T-helper 2 cell treated with Interferon-gamma antibody and Interleukin-4, amounts not matched to agents 5 μg/mL and 100 μg/mL, for 36 hours (primary cell): ENCODE measurements at places on chromosomes 6 and 20.

GRCh38 chr20:22560817-22561216, 23.6 kb downstream of the FOXA2 start:
- no peak for DNase-seq

GRCh38 chr6:10418361-10418861, 3.5 kb upstream of the TFAP2A start:
- no peak for DNase-seq

- DNase-seq, result no peak
These were observed 36.1 kb upstream of the FAM210B start for GRCh38 chr20:56322681-56323080.

DNA sequence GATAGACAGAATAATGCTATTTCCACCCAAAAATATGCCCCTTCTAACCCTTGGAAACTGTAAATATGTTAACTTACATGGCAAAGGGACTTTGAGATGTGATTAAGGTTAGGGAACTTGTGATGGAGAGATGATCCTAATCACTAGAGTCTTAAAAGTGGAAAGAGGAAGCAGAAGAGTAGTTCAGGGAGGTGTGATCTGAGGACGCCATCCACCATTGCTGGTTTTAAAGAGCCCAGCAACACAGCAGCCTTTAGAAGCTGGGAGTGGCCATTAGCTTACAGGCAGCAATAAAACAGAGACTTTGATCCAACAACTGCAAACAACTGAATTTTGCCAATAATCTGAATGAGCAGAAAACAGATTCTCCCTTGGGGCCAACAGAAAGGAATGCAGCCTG, 30.6 kb downstream of the ZNF311 start:
- no peak for DNase-seq

- DNase-seq, result no peak
These were observed 19.3 kb upstream of the CHRNA4 start for GRCh38 chr20:63380346-63380870.

- DNase-seq, result no peak
These were observed 39.6 kb upstream of the PDE7B start for GRCh38 chr6:135811644-135812526.

GRCh38 chr20:59804347-59804746, 129.1 kb downstream of the SYCP2 start:
- no peak for DNase-seq

GRCh38 chr20:58790454-58790853, 60.2 kb downstream of the GNAS-AS1 start:
- DNase-seq, result no peak

DNA sequence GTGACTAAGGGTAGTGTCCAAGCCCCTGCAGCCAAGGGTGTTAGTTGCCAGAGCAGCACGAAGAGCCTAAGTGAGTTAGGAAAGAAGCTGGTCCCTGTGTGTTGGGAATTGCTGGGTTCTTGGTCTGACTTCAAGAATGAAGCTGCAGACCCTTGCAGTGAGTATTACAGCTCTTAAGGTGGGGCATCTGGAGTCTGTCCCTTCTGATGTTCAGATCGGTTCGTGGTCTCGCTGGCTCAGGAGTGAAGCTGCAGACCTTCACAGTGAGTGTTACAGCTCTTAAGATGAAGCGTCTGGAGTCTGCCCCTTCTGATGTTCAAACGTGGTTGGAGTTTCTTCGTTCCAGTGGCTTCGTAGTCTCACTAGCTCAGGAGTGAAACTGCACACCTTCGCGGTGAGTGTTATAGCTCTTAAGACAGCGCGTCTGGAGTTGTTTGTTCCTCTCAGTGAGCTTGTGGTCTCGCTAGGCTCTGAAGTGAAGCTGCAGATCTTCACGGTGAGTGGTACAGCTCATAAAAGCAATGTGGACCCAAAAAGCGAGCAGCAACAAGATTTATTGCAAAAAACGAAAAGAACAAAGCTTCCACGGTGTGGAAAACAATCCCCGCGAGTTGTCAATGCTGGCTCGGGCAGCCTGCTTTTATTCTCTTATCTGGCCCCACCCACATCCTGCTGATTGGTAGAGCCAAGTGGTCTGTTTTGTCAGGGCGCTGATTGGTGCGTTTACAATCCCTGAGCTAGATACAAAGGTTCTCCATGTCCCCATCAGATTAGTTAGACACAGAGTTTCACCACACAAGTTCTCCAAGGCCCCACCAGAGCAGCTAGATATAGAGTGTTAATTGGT, 31.8 kb downstream of the PXDC1 start:
- no peak for DNase-seq

GRCh38 chr6:7546896-7547295, 5.4 kb downstream of the DSP start:
- DNase-seq, result no peak

GRCh38 chr6:152954443-152954842, 28.4 kb downstream of the FBXO5 start:
- DNase-seq, result no peak

DNA sequence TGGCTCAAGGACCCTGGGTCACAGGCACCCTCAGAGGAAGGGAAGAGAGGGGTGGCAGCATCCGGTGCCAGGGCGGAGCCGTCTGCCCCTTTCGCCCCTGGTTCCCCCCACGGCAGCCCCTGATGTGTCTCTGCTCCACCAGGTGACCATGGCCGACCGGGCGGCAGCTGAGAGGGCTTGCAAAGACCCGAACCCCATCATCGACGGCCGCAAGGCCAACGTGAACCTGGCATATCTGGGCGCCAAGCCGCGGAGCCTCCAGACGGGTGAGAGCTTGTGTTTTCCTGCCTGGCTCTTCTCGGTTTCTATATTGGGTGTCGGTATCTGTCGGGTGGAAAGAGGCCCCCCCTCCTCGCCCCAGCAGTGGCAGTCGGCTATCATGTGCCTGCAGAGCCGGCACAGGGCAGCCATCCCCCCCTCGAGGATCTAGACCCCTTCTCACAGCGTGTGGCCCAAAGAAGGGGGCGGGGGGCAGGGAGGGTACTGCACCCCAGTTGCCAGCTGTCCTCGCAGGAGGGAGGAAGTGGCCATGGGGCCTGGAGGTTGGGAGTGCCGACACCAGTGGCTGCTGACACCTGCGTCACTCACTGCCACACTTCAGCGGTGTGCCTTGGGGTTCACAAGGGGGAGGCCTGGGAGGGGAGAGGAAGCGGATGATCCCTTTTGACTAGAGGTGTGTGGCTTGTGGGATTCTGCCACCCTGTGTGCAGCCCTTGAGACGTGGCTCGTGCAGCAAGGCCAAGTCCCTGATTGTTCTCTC, 1.5 kb downstream of the RBM38 start:
- peak; percentile 78 for DNase-seq

- no peak for DNase-seq
These were observed 33.5 kb upstream of the BMP6 start for GRCh38 chr6:7692453-7692784.

- DNase-seq, result no peak
These were observed 479.7 kb upstream of the MARCKS start for GRCh38 chr6:113377362-113377942.

- no peak for DNase-seq
These were observed 16.2 kb upstream of the FUCA2 start for GRCh38 chr6:143527677-143528076.

DNA sequence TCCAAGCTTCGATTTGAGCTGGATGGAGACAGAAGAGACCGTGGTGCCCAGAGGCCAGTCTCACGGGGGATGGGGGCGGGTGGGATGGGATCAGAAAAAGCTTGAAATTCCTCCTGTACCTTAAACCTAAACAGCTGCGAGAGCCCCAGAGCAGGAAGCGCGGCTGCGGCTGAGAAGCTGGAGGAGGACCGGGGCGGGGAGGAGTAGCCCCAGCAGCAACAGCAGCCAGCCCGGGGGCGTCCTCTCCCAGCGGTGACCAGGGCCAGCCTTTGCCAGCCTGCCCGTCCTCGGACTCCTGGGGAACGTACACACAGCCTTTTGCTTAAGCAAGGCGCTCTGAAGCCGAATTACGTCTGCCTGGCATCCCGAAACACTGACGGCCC, 17.4 kb upstream of the PRDM13 start:
- no peak for DNase-seq

DNA sequence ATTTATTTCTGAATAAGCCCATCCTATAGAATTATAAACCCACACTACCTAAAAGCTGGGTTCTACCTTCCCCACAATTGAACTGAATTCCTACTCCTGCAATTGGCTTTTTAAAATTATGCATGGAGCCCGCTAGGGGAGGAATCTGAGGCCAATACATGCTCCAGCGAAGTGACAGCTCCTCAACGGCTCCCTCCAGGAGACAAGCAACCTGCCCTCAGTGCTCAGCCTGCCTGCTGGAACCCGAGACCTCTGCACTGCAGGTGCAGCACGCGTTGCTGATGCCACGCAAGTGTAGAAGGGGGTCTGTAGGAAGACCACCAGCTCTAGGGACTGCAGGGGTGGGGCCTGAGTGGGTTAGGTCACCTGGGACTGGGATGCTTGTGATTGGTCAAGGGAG, 170.2 kb upstream of the CDYL start:
- DNase-seq, result no peak

DNA sequence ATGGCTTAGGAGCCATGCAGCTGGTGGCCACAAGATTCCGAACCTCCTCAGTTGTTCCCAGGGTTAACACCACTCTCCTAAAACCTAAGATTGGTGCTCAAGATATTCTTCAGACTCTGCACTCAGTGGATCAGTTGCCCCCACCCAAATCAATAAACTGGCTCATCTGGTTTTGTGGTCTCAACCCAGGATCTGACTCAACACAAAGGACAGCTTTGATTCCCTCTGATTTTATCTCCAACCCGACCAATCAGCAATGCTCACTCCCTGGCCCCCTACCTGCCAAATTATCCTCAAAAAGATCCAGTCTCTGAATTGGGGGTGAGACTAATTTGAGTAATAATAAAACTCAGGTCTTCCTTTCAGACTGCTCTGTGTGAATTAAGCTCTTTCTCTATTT, 137.5 kb downstream of the EYS start:
- no peak for DNase-seq

DNA sequence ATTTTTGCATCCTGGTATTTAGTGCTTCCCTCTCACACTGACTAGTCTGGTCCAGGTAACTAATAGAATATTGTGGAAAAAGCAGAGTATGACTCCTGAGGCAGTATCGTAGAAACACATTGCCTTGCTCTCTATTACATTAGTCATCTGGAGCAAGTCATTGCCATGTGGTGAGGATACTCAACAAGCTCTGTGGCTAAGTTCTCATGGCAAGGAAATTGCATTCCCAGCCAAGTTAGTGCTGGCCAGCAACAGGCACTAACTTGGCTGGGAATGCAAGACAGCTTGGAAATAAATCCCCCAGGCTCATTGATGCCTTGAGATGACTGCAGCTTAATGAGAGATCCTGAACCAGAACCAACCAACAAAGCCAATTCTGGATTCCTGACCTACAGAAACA, 39.7 kb upstream of the HTR1B start:
- no peak for DNase-seq

DNA sequence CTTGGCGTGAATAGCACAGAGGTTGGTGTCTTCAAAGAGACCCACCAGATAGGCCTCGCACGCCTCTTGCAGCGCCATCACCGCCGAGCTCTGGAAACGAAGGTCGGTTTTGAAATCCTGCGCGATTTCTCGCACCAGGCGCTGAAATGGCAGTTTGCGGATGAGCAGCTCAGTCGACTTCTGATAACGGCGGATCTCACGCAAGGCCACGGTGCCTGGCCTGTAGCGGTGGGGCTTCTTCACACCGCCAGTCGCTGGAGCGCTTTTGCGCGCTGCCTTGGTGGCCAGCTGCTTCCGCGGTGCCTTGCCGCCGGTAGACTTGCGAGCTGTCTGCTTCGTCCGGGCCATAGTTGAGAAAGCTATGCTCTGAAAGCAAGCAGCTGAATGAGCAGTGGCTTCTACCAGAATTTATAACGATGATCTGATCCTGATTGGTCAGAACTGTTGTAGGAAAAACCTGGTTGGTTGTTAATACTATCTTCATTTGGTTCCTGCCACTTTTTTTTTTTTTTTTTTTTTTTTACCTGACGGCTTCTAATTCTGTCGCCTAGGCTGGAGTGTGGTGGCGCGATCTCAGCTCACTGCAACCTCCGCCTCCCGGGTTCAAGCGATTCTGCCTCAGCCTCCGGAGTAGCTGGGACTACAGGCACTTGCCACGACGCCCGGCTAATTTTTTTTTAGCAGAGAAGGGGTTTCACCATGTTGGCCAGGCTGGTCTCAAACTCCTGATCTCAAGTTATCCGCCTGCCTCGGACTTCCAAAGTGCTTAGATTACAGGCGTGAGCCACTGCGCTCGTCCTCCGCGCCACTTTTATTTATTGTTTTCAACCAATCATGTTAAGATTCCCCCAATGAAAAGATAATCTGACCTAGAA, 21.5 kb downstream of the OR2B2 start:
- peak; percentile 86 for DNase-seq

- no peak for DNase-seq
These were observed 11.0 kb downstream of the DHX35 start for GRCh38 chr20:38973107-38973506.

DNA sequence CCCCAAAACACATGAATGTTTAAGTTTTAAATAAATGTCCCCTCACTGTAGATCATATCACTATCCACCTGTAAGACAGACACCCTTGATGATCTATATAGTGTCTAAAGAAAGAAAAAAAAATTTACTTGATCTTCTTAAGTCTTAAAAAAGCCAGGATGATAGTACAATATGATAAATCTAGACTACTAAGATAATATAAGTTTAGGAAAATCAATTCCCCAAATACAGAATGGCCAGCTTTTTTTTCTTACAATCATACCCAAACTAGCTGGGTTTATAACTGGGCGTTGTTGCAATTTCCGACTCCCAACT, 14.4 kb downstream of the ZNF217 start:
- no peak for DNase-seq

DNA sequence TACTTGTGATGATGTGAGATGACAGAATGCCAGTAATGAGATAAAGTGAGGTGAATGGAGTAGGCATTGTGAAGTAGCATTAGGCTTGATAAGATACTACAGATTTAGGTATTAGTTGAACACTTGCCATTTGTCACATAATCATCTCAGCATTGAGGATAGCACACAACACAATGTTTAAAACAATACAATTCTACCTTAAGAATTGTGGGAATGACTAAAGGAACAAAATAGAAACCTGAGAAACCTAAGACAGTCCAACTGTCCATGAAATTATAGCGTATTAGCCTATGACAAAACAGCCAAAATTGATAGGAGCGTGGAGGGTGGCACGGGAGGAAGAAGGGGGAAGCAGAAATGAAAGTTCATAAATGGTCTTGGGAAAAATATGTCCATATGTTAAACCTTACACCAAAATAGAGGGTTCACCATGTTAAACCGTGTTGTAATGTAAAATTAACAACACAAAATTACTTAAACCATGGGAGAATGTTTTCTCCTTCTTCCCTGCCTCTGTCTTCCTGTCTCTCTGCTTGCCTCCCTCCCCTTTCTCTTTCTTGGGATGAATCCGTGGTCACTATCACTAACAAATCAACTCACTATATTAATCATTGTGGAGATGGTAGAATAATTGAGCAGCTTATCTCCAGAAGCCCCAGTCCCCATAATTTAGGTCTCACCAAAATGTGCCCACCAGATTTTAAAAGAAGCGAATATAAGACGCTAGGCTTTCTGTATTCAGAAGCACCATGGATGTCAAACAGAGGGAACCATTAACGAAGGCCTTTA, 33.0 kb upstream of the HFE start:
- DNase-seq, result no peak
